Panc1 (cell line): ENCODE measurements at places on chromosomes 11 and 22.

DNA sequence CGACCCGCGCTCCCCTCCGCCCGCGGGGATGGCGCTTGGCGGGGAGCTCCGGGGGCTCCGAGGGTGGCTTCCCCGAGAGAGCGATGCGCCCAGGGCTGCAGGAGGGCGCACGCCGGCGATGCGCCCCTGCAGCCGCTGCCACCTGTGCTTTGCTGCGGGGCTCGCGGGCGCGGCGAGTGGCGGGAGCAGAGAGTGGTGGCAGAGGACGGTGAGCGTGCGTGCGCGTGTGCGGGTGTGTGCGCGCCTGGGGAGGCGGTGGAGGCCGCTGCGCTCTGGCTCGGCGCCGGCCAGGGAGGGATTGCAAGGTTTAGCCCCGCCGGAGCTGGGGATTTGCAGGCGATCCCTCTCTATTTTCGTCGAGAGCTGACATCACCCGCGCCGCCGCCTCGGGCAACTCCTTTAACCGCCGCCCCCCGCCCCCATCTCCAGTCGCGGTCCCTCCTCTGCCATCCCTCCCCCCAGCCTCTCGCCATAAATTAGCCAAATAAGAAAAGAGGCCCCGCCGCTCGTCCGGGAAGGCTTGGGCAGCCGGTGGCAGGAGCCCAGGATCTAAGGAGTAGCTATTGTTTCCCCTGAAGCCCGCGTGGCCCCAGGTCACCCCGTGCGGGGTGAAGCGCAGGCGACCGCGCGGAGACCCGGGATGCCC is at the start of gene SLC1A2:
Gene SLC1A2, minus strand, starts transcription at position 375 of the 646 bp plus-strand sequence. CDS start 592 bp downstream, outside the sequence.
- no peak for DNase-seq

- DNase-seq = no peak
These were observed 53.5 kb downstream of the ISX start for GRCh38 chr22:35119494-35119893.

GRCh38 chr11:1556278-1556902 is 15.7 kb downstream of the DUSP8 start:
- DNase-seq = no peak

GRCh38 chr11:57322256-57323166 is 2.2 kb downstream of the TNKS1BP1 start:
- DNase-seq = no peak

GRCh38 chr11:113255096-113255495 is 59.3 kb upstream of the TTC12 start:
- no peak for DNase-seq

- no peak for DNase-seq
These were observed 192.1 kb downstream of the MN1 start for GRCh38 chr22:27609451-27609888.

GRCh38 chr11:117830674-117831351 is 6.3 kb upstream of the FXYD2 start:
- DNase-seq = no peak

- DNase-seq = no peak
These were observed 10.7 kb downstream of the SLC37A2 start for GRCh38 chr11:125073616-125074483.
